Stimulated activated CD4-positive, alpha-beta T cell treated with anti-CD3 and anti-CD28 coated beads, Interleukin-2, amount 100 ng/mL, for 4 hours (primary cell): ENCODE measurements at places on chromosomes 6 and 20.

- no peak for DNase-seq
Measured at GRCh38 chr20:63364801-63365585, 3.8 kb upstream of the CHRNA4 start.

GRCh38 chr6:149153693-149154092, 163.8 kb upstream of the TAB2 start:
- DNase-seq: no peak

DNA sequence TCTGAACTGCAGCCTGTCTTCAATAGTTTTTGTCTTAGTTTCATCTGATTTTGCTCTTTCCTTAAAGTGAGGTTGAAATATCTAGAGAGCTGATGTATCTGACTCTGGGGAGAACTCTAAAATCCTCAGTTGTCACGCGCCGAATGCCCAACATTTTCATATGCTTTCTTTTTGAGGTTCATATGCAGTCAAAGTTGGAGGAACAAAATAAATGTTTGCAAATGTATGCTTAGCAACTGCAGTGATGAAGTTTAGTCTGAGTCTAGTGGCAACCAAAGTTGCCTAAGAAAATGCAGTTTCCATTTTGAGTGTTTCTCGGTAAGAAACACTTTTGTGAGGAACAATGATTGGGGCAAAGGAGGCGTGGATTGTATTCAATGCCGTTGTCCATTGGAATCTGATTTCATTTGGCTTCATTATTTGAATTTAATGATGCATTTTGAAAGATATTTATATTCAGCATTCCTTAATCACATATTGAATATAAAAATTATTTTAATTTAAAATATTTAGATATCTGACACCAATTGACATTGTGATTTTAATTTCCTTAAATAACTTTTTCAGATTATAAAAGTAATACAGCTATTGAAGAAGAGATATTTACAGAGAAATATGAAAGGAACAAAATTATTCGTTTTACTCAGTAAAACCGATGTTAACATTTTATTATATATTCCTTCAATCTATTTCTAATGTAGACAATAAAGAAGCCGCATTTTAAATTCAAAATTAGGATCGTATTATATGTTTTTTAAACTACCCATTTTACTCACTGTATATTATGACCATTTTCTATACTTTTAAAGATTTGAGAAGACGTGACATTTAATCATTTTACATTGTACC, 122.0 kb downstream of the PLEKHG1 start:
- no peak for DNase-seq

GRCh38 chr20:23049201-23050075, at the start of gene THBD:
Gene THBD (minus strand): TSS chr20:23049672. CDS start chr20:23049504, 168 bp downstream.
- DNase-seq: no peak

DNA sequence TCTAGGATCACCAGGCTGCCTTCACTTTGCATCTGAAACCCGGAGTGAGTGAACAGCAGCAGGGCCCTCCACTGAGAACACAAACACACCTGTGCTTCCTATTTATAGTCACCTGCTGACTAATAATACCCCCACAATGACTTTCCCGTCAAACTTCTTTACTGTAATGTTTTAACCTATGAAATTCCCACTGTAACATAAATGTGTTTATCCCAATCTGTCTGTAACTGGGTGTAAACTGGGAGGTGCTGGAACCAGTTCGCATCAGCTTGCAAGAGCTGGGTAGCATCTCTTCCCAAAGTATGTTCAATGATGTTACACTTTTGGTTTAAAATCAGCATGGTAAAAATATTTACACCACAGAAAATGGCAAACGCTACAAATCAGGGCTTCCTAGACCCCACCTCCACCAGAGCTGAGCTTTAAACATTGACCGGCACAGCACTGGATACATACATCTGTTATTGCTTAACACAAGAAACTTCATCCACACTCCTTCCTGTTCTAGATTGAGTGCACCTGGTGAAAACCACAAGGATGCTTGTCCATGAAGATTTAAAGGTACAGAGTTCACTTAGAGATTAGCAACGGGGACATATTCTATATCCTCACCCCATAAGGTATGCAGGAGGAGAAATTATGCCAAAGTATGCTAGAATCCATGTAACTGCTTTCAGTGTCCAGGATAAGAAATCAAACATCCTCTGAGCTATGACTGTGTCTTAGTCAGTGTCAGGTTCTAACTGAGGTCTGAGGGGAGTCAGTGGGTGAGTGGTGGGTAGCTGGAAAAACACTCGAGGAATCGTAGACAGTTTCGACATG, 79.0 kb downstream of the ALDH8A1 start:
- DNase-seq: no peak

GRCh38 chr20:60016406-60016805, 58.2 kb downstream of the CDH26 start:
- DNase-seq: no peak

GRCh38 chr6:168989421-168989820, 264.2 kb downstream of the THBS2 start:
- no peak for DNase-seq
